Thoracic aorta (tissue), 2 donors: ENCODE measurements at places on chromosomes 6 and 20. TPM values are rescaled to one million over a fixed set of nuclear protein-coding genes. Genes with fewer than 3 reads are reported as not detected.

SLC32A1 gene
- total RNA-seq: not detected

CLDN20 gene
- not detected for total RNA-seq

SPATS1 gene
- total RNA-seq: not detected

TMEM200A gene
- 9.7 TPM for total RNA-seq

UBE3D gene
- total RNA-seq: 9.6 TPM

NT5E gene
- total RNA-seq: 47.4 TPM

ACSS1 gene
- total RNA-seq: 26.0 TPM

ARHGAP40 gene
- not detected for total RNA-seq

GRCh38 chr6:170210026-170210390 is 80.9 kb downstream of the DLL1 start:
- DNase-seq: no peak

- DNase-seq: no peak
Observed at GRCh38 chr6:150361876-150362275, 6.9 kb upstream of the IYD start.

DNA sequence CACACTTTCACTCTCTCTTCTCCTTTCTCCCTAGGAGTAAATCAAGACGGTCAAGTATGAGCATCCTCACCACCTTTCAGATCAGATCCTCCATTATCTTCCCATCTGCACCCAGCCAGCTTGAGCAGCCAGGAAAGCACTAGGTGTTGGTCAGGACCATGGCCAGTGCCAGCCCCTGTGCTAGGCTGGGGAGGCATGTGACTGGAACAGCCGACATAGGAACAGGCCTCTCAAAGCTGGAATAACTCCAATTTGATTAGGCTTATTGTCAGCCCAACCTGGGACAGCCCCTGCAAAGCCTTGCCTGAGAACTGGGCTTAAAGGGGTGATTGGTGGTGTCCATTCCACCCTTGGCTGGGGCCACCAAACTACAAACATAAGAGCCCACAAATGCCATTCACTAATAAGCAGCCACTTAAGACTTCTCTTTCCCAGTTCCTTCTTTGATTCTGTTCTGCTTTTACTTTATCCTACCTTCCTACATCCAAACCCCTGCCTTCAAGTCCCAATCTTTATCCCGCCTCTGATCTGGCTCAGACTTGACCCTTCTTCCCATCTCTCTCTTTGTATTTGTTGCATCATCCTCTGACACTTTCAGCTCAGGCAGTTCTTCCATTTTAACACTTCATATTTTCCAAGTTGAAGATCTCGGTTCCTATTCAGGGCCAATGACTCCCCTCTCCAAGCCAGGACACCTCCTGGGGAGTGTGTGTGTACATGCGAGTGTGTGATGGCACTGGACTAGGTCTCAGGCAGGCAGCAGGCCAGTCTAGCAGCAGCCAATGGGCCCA is 4.5 kb upstream of the TREM2 start:
- no peak for DNase-seq

DNA sequence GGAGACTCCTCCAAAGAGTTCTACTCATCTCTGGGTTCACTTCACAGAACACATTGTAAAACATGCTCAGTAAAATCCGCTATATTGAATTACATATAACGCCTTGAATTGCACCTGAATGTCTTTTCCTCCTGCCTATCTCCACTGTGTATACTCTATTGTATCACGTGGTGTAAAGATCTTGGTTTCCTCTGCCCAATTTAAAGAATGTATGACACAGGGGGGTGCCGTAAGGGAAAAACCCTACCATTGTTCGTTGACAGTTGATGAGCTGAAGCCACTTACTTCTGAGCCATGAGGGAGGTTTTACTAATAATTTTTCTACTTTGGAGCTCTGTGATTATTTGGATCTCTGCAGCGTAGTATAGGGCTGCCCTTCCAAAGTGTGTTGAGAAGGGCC is 6.0 kb downstream of the ASF1A start:
- no peak for DNase-seq

DNA sequence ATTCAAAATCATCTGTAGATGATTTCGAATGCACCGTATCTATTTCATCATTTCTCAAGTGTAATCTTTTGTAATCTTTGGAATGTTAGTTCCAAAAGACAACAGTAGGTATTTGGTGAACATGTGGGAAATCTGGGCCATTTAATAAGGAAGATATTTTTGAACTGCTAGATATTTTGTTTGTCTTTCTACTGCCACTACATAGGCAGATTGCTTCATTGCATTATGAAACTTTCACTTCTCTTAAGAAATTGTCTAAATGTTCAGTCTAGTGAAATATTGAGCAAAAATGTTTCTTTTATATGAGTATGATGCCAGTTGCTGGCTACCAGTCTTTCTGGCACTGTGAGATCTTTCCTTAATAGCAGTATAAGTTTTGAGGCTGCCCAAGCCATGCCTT is 527.8 kb upstream of the RNF217 start:
- DNase-seq: no peak

DNA sequence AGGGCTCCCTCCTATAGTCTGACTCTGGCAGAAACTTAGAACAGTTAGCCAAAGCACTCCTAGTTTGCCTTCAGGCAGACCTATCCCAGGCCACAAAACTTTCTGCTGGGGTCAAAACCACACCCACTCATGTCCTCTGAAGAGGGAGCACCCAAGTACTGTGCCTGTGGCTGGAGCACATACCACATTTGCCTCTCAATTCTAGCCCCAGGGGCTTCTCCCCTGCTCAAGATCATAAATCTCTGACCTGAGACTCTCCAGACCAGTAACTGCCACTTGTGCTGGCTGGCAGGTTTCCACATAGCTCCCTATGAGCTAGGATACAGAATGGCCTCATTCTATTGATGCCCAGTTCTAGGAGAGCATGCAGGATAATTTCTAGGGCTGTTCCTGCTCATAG is 781.0 kb downstream of the EYS start:
- DNase-seq: no peak

DNA sequence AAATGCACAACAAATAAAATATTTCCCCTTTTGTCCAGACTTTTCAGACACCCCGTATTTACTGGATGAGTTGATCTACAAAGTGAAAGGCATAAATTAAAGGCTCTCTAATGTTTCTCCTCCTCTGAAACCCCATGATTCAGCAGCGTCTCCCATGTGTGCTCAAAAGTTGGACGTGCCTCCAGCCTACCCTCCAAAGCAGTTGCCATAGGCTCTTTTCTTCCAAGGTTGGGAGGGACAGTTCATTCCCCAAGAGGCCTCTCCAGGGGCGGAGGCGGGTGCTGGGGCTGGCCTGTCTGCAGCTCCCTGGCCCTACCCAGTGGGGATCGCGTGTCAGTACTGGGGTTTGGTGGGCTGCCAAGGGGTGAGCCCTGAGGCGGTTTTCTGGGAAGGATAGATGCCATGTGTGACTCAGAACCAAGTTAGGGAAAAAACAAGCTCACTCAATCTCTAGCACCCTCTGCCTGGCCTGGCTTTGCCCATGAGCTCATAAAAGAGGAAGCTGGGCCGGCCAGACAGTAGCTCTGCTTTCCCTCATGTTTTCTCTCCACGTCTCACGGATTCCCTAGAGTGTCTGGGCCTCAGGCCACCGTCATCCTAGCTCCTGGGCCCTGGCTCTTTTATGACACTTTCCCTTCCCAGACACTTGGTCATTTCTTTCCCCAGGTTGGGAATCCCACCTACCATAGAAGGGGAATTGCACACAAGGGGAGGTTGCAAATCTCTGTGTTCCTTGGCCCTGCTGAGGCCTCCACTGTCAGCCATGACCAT is 8.0 kb upstream of the IER3 start:
- peak; percentile 92 for DNase-seq

- DNase-seq: no peak
Observed at GRCh38 chr6:33343953-33344611, 26.5 kb upstream of the ZBTB22 start.

- no peak for DNase-seq
Observed at GRCh38 chr6:151374036-151374683, 17.2 kb downstream of the ZBTB2 start.

GRCh38 chr6:43714311-43715055 is 26.9 kb upstream of the MRPS18A start:
- no peak for DNase-seq

- DNase-seq: no peak
Observed at GRCh38 chr6:20448828-20449227, 47.1 kb downstream of the E2F3 start.

GRCh38 chr6:32589596-32590449 is at the start of gene HLA-DRB1:
HLA-DRB1 (minus strand) TSS chr6:32589848; CDS start chr6:32589742, 106 bp downstream.
- DNase-seq: no peak
